ENCODE measurements at places on chromosomes 5 and 9.

DNA sequence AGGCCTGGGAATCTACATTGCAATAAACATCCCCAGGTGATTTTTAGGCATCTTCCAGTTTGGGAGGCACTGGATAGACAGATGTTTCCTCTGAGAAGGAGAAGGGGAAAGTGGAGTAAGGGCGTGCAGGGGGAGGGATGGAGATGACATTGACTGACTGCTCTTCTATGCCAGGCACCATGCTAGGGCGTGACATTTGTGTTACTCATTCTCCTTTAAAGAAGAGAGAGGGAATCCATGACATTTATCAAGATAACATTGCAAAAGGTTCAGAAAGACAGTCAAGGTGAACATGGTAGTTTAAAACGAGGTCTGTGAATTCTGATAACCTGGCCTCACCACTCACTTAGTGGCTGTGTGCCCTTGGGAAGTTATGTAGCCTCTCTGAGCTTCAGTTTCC, 35.8 kb downstream of the FGF1 start:
- DNase-seq = no peak

DNA sequence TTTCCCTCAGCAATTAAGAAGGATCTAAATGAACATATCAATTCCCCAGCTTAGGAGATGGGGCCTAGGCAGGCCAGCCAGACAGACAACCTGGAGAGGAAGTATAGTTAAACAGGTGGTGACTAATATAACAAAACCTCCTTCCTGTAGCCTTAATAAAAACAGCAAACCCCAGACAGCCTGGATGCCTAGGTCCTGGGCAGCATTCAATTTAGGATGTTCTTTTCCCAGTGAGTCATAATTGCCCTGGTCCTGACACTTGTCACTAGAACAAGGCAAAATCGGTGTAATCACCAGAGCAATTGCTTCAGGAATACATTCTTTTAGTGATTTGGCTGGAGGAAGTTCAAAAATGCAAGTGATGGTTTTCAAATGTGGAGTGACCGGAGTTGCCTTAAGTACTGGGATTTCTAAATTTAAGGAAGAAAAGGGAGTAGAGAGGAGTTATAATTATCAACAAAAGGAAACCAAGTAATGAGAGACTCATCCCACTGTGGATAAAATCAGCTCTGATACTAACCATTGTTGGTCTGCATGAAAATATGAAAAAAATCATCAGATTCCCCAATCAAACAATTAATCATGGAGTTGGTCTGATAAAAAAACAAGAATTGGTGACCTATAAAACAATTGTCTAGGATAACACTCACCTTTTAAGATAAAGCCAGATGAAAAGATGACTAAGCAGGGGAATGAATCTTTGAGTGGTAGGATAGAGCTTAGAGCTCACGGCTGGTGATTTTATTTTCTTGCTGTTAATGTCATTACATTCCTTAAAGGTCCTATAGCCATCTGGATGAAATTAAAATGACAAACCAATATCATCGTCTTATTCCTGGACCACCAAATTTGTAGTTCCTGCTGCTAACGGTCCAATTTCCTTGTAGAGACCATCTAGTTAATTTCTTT, 39.0 kb upstream of the TARS1 start:
- DNase-seq = no peak

- DNase-seq = no peak
These were observed 38.8 kb upstream of the PWWP2A start for GRCh38 chr5:160158087-160158486.

DNA sequence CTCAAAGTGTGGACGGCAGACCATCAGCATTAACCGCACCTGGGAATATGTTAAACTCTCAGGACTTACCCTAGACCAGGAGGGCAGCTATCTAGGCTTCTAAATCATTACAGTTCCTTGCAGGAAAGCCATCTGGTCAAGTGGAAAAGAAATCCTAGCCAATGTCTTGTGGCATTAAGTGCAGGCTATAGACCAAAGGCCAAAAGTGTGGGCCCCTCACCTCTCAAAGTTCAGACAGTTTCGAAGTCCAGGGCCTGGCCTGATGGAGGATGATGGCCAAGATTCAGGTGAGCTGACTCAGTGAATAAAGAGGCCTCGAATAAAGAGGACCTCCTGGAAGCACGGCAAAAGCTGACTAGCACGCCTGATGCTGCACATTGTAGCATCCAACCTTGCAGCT, 24.0 kb upstream of the PTPN3 start:
- DNase-seq = no peak

DNA sequence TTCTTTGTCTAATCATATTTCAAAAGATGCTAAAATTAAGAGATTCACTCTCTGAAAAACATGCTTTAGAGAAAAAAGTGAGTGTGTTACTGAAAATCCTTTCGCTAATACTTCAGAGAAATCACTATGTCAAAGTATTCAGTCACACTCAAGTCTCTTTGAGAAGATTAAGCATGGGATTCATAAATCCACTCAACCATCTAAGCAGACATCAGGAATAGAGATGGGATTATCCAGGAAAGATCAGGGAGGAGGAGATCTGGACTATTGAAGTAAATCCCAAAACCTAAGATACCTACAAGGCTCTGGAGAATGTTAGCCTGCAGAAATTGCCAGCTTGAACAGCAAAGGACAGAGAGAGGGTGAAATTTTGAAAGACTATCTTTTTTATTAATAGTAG, 317.2 kb upstream of the ACO1 start:
- no peak for DNase-seq

- DNase-seq = no peak
These were observed 36.7 kb upstream of the ITGA2 start for GRCh38 chr5:52952483-52952882.

GRCh38 chr9:127915801-127916719, 781 bp downstream of the ST6GALNAC4 start:
- no peak for DNase-seq
